Stimulated activated CD8-positive, alpha-beta memory T cell treated with anti-CD3 and anti-CD28 coated beads, Interleukin-2, amount 100 ng/mL, for 48 hours (primary cell): ENCODE measurements at places on chromosomes 7 and 10.

- no peak for DNase-seq
Observed at GRCh38 chr10:97724341-97724941, 10.9 kb downstream of the MARVELD1 start.

GRCh38 chr7:122743211-122743610, 40.5 kb upstream of the RNF148 start:
- no peak for DNase-seq

- DNase-seq = no peak
Observed at GRCh38 chr7:103336761-103337160, 7.8 kb downstream of the DNAJC2 start.

- DNase-seq = no peak
Observed at GRCh38 chr10:69861251-69862240, 59.8 kb downstream of the COL13A1 start.

- no peak for DNase-seq
Observed at GRCh38 chr7:50952544-50952943, 169.8 kb upstream of the GRB10 start.

DNA sequence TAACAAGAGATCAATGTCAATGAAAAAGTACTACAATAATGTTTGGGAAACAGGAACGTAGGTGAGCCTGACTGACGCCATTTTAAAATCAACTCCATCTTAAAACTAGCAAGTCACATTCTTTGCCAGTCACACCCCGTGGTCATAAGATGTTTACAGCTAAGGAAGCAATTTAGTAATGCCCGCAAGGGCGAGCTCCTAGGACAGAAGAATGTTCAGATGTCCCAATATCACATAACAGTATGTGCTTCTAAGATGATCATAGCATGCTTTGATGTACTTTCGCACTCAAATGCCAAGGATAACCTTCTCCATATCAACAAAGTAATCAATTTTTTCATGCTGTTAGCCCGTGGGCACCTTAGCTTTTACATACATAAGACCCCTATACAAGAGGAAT, 113.8 kb upstream of the EGFR start:
- DNase-seq = no peak

GRCh38 chr7:4667776-4668509, 14.2 kb upstream of the FOXK1 start:
- no peak for DNase-seq
